ENCODE measurements at places on chromosomes 6 and 20. TPM values are rescaled to one million over a fixed set of nuclear protein-coding genes. Genes with fewer than 3 reads are reported as not detected.

Gene MOXD1
- 55.9 TPM for polyA plus RNA-seq

GRCh38 chr6:66638099-66638498 is 931.1 kb upstream of the EYS start:
- no peak for DNase-seq

DNA sequence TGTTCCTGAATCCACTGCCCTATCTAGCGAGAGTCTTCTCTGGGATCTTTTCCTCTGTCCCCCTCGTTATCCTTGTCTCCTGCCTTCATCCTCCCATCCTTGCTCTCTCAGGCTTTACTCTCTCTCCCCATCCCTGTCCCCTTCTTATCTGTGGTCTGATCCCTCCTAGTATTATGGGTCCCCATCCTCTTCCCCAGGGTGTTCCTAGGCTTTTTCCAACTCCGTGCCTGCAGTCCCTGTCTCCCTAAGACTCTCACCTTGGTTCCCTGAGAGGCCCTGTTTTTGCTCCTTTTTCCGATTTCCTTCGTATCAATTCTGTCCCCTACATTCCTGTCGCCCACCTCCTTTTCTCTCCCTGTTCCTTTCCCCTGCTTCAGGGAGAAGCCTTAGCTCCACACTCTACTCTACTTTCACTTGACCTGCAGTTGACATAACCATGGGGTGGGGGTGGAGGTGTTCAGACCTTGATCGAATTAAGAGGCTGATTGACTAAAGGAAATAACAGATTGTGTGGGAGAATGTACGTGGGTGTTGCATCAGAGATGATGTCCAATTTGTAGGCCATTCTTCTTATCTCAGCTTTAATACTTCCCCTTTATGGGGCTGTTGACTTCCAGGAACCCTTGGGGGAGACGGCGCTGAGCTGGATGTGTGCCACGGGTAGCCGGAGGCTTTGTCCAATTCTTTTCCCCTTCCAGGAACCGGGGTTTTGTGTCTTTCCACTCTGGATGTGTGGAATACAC is 905 bp downstream of the PPARD start:
- no peak for DNase-seq

DNA sequence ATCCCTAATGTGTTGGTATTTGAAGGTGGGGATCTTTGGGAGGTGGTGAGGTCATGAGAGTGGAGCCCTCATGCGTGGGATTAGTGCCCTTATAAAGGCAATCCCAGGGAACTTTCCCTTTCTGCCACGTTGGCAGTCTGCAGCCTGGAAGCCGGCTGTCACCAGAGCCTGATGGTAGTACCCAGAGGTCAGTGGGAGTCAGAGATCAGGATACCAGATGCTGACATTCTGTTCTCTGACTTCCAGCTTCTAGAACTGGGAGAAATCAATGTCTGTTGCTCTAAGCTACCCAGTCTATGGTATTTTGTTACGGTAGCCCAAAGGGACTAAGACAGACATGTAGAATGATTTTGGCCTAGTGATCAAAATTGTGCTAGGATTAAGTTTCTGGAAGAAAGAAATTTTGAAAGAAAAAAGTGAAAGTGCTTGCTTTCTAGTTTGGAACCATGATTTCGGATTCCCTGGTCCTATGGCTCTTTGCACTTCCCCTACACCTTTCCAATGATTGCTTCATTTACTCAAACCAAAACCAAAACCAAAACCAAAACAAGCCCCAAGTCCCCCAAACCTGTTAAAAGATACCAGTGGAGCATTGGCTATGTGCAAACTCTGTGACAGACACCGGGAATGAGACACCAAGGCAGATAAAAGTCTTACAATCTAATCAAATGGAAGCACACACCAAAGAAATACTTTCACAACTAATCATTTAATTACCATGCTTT is 173.7 kb upstream of the ZNF217 start:
- DNase-seq = no peak

Gene IPCEF1
- 0.35 TPM for polyA plus RNA-seq

GRCh38 chr6:30877419-30878262 is 6.7 kb upstream of the DDR1 start:
- peak; percentile 71 for DNase-seq

Gene SNPH
- 1.5 TPM for polyA plus RNA-seq

Gene NKX2-4
- polyA plus RNA-seq = not detected

DNA sequence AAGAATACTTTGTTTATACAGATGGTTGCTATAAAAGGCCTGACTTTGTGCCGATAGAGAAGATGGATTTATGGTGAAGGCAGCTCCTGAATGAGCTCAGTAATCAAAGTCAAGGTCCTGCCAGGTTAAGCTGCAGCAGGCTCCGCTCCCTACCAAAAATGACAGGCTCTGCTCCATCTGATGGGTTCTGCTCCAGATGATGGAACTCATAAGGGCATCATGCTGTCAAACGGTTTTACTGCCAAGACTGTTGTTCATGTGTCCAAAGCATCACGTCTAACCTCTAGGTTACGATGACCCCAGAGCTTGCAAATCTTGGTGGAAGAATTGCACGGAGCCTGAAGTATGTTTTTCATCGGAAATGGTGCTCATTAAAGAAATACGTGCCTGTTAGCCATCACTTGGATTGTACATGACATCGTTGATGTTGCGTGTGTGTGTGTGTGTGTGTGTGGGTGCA is 19.2 kb upstream of the PTGIS start:
- peak; percentile 61 for DNase-seq

DNA sequence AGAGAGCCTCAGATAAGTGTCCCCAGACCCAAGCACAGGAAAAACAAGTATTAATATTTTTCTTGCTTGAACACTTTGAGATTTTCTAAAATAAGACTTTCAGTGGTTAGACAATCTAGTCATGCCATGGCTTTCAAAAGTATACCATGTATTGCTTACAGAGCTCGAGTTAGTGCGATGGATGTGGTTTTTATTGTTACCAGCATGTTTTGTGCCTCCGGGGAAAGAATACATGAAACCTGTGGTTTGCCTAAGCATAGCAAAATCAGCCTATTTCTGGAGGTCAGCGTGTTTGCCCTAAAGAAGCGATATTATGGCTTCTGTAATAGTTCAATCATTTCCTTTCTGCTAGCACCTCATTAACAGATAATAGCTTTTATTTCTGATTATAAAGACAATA is 21.6 kb downstream of the RIN2 start:
- DNase-seq = no peak

Gene MATN4
- 0.04 TPM for polyA plus RNA-seq

DNA sequence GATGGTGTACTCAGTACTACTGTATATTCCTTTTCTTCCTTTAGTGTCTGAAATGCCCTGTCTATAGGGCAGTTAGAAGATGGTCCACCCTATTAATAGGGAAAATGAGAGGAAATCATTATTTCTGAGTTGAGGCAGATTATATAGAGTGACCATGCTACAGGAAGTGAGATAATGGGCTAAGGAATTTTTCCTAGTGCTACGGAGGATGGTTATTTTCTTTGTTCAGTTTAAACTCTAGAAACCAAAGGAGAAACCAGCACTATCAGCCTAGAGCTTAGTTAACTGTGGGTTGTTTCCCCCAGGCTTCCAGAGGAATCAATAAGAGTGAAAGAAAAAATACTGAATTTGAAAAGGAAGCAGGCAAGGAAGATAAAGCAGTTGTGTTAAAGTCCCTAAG is 474 bp downstream of the TSBP1 start:
- no peak for DNase-seq

DNA sequence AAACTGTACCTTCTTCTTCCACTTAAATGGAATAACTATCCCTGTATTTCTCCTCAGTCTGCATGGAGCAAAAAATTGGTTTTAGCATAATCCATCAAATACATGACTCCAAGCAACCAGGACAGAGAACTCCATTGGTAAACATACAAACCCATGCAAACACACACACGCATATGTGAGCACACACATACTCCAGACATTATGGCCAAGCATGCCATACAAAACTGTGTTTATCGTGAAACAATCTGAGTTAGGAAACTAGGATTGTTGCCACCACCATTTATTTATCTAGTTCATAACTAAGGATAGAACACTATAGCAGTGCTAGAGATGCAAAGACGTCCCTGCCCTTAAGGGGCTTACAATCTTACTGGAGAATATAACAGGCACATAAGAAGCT is 206.0 kb upstream of the SHLD1 start:
- no peak for DNase-seq

Measured in AG04450 (cell line).